NCI-H69 (cell line): ENCODE measurements at places on chromosomes 2 and 18.

- no peak for DNase-seq
Measured at GRCh38 chr2:239459606-239460005, 58.8 kb upstream of the HDAC4 start.

GRCh38 chr2:205834796-205835195 lies 152.5 kb downstream of the NRP2 start:
- DNase-seq, result no peak

DNA sequence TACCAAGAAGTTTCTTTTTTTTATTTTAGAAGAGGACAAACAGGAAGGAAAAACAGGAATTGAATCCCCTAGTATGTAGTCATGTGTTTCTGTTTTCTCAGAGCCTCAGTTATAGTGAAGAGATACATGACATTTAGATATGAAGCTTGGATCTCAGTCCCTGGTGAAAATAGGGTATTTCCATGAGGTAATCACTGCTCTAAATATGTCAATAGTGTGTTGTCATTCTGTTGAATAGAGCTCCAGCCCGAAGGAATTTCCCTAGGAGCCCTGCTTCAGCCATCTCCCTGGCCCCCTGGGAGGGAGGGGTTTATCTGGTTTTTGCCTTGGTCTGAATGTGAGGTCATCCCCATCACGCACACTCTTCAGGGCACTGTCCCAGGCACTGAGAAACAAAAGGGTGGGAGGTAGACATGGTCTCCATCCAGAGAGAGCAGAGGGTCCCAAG lies 47.1 kb upstream of the REL start:
- no peak for DNase-seq

- peak; percentile 92 for DNase-seq
Measured at GRCh38 chr18:35582899-35583558, 1.5 kb downstream of the GALNT1 start.

DNA sequence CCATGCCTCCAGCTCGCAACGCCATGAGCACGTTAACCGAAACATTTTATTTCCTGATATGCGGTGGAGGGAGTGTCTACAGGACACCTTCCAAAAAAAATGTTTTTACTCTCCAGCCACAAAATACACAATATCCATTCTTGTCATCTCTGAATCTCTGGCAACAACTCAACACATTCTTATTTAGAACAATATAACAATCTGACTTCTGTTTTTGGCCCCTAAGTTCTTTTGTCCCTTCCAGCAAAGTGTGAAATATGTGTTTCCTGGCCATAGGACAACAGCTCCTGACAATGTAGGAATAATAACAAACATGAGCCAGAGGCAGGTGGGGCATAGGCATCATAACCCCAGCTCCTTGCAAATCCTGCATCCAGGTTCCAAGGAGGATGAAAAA lies 163.0 kb downstream of the DDX1 start:
- DNase-seq, result no peak

- no peak for DNase-seq
Measured at GRCh38 chr18:30302181-30302580, 740.4 kb downstream of the DSC3 start.

DNA sequence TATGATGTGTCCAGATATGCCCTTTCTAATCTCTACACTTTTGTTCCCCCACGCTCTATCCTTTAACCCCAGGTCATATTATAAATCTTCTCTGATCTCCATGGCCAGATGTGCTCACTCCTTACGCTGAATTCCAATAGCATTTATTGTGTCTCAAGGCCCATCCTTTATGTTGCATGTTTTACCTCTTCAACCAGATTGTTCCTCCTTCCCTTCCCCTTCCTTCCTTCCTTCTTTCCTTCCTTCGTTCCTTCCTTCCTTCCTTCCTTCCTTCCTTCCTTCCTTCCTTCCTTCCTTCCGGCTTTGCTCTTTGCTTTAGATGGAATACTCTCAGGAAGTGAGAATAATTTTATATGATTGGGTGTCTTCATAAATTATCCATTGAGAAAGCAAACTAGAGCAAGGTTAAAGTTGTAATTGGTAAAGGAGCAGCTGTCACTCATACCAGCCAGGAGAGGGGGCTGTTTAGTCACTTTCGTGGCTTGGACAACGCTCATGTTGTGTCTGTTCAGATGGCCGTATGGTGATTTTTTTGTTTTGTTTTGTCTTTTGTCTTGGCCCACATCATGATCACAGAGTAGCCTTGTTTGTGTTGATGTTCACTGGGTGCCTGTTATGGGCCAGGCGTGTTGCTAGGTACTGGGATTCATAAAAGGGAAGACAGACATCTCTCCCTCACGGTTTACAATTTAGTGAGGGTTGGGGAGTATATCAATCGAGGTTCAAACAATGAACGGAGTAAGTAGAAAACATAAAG lies 68.0 kb downstream of the DAW1 start:
- DNase-seq, result peak; percentile 9

DNA sequence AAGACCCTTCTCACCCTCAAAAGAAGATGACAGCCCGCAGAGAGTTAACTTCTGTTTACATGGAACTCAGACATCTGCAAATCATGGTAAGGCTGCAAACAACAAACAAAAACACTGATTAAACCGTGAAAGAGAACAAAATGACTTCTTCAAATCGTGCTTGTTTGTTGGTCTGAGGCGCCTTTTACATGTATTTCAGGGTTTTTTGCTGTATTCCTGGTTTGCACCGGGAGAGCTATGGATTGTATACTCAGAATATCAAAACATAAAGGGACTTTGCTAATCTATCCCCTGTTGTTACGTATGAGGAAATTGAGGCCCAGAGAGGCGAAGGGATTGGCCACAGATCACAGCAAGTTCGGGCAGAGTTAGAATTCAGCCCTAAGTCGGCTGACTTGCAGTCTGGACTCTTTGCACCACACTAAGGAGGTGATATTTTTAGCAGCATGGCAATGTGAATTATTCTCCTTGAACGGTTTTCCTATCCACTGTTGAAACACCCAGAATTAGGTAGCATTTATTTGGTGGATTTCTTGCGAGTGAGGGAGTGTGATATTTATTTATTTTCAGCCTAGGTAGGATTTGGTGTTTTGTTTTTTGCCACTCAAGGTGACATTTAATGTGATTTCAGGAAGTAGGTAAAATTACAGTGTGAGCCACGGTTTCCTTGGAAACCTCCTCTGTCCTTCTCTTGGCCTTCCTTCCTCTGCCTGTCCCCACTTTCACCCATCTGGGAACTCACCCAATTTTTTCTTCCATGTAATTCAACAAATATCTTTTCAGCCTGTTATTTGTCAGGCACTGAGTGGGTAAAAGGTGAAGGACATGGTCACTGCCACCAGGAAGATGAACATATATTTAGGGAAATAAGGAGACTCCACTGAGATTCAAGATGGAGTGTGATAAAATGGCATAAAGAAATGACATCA lies 980 bp upstream of the PDE6D start:
- DNase-seq, result peak; percentile 40

- no peak for DNase-seq
Measured at GRCh38 chr2:205902900-205903237, 183.1 kb downstream of the INO80D start.

- DNase-seq, result no peak
Measured at GRCh38 chr2:210389856-210390255, 74.9 kb upstream of the MYL1 start.

DNA sequence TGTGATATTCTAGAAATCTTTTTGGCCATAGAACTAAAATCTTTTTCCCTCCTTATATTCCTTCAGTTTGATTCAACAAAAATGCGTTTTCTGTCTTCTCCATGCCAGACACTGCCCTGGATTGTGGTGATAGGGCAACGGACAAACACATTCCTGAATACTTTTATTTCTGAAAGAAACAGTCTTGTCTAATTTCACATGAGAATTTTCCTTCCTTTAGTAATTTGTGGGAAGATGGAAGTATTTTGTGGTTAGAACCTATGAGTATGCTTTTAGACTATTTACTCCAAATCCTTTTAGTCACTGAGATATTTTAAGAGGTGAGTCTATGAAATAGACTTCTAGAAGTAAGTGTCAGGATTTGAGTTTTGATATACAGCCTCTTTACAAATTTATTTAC lies 49.6 kb downstream of the COL5A2 start:
- DNase-seq, result no peak

GRCh38 chr2:145460112-145460511 lies 940.2 kb upstream of the ZEB2 start:
- no peak for DNase-seq

DNA sequence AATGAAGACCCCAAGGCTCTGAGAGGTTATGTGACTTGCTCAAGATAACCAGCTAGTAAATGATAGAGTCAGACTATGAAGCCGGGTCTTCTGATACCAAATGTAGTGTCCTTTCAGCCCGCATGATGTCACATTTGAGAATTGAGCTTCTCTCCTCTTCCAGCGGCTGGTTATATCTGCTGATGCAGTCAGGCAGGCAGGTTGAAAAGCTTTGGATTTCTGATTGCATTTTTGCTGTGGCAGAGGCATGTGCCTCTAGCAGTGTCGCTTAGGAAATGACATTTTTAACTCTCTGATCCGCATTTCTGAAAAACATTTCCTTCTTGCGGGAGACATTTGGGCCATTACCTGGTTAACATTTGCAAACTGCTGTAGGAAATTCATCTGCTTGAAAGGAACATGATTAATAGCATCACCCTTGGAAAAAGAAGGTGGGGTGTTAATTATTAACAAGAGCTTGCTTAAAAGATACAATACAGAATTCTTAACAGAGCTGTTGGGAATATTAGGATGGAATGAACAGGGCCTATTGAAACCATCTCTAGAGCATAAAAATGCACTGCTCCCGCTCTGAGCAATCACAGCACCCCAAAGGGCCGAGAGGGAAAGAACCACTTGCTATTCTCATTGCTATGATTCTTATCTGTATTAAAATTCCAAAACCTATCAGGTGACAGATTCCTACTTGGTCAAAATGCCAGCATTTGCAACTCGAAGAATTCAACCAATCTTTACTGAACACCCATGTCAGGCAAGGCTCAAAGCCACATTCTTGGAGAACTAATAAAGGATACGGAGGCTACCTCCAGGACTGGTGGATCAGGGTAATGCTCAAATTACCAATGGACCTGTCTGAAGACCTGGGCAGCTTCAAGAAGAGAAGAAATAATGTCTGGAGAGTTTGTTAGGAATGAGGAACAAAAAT lies 25.9 kb downstream of the MRO start:
- no peak for DNase-seq

DNA sequence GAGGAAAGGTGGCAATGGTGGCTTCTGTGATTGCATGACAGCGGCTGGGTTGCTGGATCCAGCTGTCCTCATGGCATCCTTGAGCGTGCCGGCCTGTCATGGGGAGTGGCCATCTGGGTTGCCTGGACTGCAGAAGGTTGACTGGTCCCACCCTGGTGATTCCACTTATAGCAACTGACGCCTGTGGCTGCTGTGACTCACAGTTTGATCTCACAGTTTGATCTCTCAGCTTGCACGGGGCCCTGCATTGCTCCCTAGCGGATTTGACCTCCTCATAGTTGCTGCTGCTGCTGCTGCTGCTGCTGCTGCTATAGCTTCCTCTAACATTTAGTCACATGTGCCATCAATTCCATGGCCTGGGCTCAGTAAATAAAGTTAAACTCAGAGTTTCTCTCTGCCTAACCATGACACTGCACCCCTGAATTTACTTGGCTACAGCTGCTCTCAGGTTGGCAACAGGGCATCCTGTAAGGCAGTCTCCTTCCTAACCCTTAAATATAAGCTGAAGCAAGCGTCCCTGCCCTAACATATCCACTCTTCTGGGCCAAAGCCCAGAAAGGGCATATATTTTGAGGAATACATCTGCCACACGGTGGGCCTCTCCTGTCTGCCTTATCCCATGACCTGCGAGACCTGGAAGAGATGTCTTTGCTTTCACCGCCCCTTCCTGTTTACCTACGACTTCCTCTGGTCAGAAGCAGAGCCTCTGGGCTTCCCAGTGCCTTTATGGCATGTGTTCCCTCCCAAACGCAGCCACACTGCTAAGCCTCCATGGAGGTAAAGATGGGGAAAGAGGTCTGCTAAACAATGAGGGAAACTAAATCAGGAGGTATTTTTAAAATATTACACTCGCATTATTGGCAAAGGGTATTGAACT lies 37.8 kb upstream of the CCDC150 start:
- peak; percentile 88 for DNase-seq

DNA sequence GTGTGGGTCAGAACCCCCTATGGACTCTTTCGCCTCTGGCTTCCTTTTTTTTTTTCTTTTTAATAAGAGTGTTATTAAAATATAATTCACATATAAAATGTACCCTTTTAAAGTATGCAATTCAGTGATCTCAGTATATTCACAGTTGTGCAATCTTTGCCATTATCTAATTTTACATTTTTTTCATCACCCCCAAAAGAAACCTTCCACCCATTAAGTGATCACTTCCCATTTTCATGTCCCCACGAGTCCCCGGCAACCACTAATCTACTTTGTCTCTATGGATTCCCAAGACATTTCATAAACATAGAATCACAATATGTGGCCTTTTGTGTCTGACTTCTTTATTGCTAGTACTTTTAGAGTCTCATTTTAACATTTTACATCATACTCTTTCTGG lies 38.7 kb upstream of the ANXA4 start:
- DNase-seq, result no peak

DNA sequence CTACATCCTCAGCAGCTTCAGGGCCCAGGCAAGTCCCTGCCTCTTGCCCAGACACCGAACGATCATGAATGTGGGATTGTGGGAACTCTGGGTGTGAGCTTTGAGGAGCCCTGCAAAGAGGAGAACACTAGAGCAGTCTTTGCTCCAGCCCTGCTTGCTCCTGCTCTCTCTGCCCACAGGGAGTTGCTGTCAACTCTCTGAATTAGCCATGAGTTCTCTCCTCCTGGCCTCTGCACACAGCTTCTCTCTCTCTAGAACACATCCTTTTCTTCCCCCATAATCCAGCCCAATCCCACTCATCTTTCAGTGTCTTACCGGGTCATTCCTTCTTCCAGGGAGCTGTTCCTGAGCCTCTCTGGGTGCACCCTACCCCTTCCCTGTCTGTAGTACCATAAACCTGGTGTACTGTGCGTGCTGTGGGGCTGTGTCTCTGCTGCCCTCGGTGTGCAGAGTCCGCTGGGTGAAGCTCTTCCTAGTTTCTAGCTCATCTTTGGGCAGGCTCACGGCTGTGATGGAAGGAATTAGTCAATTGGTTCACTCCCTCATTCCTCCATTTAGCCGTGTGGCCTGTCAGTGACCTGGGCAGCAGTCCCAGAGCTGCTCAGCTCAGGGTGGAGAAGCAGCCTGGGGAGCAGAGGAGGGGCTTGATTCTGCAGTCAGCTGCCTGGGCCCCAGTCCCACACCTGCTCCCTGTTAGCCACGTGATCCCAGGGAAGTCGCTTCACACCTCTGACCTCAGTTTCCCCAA lies 132.9 kb upstream of the HDAC4 start:
- no peak for DNase-seq

- DNase-seq, result peak; percentile 79
Measured at GRCh38 chr18:4106407-4107033, 348.6 kb downstream of the DLGAP1 start.

DNA sequence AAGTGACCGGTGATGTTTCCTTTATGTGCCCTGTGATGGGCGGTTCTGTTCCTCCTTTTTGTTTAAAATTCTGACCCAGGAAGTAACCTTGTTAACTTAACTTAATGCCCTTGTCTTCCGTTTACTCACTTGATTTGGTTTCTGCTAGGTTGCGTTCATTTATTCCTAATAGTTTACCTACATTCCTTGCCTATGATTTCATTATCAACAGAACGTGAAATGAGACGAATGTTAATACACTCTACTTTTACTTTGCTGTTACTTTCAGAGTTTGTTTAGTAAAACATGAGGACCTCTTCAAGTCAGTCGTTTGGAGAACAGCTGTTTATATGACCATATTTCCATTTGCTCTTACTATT lies 638 bp downstream of the CEP192 start:
- DNase-seq, result no peak

GRCh38 chr2:55155206-55155605 lies 76.9 kb downstream of the CLHC1 start:
- no peak for DNase-seq
